ENCODE measurements at places on chromosomes 2 and 18. TPM values are rescaled to one million over a fixed set of nuclear protein-coding genes. Genes with fewer than 3 reads are reported as not detected.

The ZNF397 gene
- total RNA-seq: 19.6 TPM

DNA sequence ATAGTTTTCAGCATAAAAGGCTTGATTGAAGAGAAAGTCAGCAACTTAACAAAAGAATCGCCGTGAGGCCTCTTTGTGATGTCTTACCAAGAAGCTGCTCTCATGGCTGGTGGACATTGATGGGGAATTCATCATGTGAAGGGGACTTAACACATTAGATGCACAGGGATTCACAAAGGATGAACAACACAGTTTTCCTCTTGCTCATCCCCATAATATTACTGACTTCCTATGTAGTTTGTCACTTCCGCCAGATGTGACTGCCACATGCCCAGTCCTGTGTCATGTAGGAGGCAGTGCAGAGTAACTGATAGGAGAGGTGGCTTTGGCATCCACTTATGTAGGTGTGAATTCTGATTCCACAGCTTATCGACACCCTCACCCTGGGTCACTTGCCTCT lies 232.6 kb upstream of the LYPD1 start:
- H3K4me3 ChIP-seq: no peak overlapping the region
- no peaks in the 10 kb centered on the region for H3K4me1 ChIP-seq
- no peak overlapping the region for H3K27ac ChIP-seq
- no peaks in the 10 kb centered on the region for H3K27me3 ChIP-seq

- no peak overlapping the region for H3K4me3 ChIP-seq
- H3K27ac ChIP-seq: no peak overlapping the region
- no peaks in the 10 kb centered on the region for H3K27me3 ChIP-seq
- DNase-seq: no peak
- H3K4me1 ChIP-seq: no peaks in the 10 kb centered on the region
Measured at GRCh38 chr2:39300044-39300978, 56.5 kb upstream of the CDKL4 start.

The CYBRD1 gene
- total RNA-seq: 0.86 TPM

DNA sequence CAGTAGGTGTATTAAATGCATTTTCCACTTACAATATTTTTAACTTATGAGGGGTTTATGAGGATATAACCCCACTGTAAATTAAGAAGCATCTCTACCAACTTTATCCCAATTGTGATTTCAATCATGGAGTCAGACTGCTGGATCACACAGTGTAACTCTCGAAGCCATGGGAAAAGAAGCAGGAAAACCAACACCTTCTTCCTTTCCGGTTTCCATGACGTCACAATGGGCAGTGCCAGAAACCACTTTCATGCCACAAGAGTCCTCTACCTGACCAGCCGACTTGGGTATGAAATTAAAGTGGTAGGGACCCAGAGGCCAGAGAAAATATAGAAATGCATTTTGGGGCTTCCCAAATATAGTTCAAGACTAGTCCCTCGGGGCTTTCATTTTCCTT lies 4.2 kb downstream of the RNF152 start:
- peaks cover 8% of the 10 kb centered on the region for H3K4me1 ChIP-seq
- no peaks in the 10 kb centered on the region for H3K36me3 ChIP-seq
- no peak for DNase-seq
- no peak overlapping the region for H3K27ac ChIP-seq
- peaks cover 15% of the 10 kb centered on the region for H3K27me3 ChIP-seq
- no peak overlapping the region for H3K4me3 ChIP-seq

DNA sequence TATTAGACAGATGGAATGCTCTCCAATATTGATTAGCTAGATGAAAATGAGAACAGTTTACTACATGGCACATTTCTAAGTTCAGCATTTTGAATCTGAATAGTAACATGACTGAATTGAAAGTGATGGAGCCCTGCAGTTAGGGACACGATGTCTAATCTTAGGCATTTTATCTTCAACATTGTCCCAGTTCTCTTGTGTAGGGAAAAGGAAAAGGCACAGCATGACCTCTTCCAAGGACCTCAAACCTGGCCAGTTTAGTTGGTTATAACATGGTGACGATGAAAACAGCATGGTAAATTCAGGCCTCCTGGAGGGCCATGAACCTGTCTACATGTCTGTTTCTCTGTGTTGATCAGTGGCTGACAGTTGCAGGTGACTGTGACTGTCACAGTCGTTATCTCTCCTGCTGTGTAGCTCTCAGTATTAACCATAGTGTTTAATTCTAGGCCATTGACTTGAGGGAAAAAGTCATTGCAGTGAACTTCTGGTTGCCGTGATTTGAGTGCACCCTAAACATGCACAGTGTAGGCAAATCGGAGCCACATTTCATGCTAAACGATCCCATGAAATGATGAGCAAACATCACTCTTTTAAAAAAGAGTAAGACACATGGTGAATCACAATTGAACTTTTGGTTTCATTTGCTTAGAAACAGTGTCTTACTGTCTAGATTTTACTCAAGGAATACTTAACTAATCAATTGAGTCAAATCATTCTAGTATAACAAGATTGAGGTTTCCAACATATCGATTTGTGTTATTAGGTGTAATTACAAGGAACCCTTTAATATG lies 129.7 kb downstream of the PHLPP1 start:
- peak overlapping the region; percentile 45 for H3K4me3 ChIP-seq
- H3K36me3 ChIP-seq: peaks cover 4% of the 10 kb centered on the region
- peak; percentile 69 for DNase-seq

DNA sequence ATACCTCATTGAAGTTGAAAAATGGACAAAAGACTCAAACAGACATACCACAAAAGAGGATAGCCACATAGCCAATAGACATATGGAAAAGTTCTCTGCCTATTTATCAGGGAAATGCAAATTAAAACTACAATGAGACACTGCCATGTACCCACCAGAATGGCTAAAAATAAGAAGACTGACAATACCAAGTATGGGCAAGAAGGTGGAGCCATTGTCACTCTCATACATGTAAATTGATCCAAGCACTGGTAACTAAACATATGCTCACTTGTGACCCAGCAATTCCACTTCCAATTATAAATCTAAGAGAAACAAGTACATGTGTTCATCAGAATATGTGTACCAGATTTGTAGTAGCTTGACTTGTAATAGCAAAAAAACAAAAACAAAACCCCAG lies 4.6 kb downstream of the LOXHD1 start:
- peaks cover 2% of the 10 kb centered on the region for H3K27me3 ChIP-seq
- DNase-seq: no peak
- H3K27ac ChIP-seq: no peak overlapping the region
- H3K36me3 ChIP-seq: no peaks in the 10 kb centered on the region
- H3K4me3 ChIP-seq: no peak overlapping the region

DNA sequence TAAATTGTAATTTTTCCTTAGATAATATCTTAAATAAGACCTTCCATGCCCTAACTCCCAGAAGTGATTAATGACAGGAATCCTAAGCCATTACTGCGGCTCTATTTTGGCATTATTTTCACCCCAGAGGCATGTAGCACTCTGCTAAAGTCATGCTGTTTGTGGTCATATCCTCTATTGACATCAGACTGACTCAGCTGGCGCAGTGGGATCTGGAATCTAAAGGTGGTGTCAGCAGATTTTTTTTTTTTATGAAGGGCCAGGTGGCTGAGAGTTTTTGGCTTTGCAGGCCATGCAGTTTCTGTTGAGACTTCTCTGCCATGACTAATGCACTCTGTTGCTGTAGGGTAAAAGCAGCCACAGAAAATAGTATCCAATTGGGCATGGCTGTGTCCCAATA lies 64.1 kb upstream of the ACVR1C start:
- no peaks in the 10 kb centered on the region for H3K27me3 ChIP-seq
- DNase-seq: no peak
- no peaks in the 10 kb centered on the region for H3K4me1 ChIP-seq

DNA sequence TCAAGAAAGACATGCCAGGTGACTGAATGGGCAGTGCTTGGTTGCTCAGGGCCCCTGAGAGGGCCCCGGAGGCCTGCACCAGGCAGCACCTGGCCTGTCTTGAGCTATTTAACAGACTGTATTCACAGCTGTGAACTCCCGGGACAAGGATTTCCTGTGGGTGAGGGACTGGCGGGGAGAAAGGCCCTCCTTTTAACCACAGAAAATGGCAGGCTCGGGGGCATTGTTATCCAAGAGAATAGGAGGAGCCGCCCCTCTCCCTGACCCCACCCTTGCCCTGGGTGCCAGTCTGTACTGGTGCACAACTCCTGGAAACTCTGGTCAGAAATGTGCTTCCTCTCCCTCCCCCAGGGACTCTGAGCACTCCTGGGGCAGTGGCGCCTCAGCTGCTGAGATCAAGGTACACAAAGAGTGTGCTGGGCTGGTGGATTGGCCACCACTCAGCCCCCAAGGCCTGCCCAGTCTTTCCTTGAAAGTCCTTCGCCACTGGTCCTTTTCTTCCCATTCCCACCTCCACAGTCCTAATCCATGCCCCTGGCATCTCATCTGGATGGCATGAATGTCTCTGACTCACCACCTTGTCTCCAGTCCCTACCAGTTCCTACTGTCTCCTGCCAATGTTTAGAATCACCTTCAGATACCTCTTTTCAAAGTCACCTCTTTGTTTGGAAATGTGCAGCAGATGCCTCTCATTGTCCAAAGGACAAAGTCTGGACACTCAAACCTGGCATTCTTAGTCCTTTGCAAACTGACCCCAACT lies 19.6 kb upstream of the EPAS1 start:
- no peak for DNase-seq
- no peaks in the 10 kb centered on the region for H3K4me1 ChIP-seq
- H3K36me3 ChIP-seq: no peaks in the 10 kb centered on the region

DNA sequence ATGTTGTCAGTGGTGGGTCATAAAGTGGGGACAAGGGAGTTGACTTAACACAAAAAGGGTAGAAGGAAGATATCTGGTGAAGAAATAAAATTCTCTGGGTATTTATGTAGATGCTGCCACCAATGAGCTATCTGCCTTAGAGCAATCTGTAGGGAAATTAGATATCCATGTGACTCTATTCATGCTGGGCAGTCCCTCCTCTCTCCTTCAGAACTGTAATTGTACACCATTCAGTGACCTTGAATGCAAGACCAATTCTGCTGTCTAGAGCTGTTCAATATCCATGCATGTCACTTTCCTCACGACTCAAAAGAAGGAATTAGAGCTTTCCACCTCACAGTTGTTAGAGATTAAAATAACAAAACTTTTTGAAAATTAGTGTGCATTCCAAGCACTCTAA lies 28.6 kb upstream of the TDRD15 start:
- H3K27ac ChIP-seq: no peak overlapping the region
- H3K36me3 ChIP-seq: no peaks in the 10 kb centered on the region
- H3K4me3 ChIP-seq: no peak overlapping the region
- no peaks in the 10 kb centered on the region for H3K27me3 ChIP-seq
- no peaks in the 10 kb centered on the region for H3K4me1 ChIP-seq
- no peak for DNase-seq

The C2orf78 gene
- total RNA-seq: not detected

GRCh38 chr2:1954061-1954460 lies 209.7 kb upstream of the PXDN start:
- no peaks in the 10 kb centered on the region for H3K4me1 ChIP-seq
- H3K36me3 ChIP-seq: no peaks in the 10 kb centered on the region
- H3K4me3 ChIP-seq: no peak overlapping the region

DNA sequence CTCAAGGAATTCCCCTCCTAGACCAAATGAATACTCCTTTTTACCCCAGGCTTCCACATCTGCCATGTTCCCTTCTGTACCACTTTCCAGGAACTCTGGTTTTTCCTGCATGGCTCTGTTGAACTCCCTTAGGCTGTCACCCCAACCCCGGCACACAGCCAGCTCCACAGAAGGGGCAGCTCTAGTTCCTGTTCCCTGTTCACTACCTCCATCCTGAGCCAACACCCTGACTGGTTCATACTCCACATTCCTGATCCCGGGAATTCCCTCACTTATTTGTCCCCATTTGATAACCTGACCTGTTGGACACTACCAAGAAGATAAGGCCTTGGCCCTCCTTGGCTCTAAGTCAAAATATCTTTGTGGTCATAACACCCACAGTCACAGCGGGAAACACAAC lies 280.9 kb upstream of the RAB6C start:
- no peak overlapping the region for H3K27ac ChIP-seq
- no peak for DNase-seq
- peaks cover 1% of the 10 kb centered on the region for H3K27me3 ChIP-seq
- no peak overlapping the region for H3K4me3 ChIP-seq

The CABYR gene
- total RNA-seq: 1.4 TPM

The BOLA3 gene
- total RNA-seq: 99.8 TPM

The SERPINB12 gene
- not detected for total RNA-seq

The HOXD9 gene
- total RNA-seq: not detected

GRCh38 chr2:26061539-26061938 lies 27.7 kb downstream of the RAB10 start:
- H3K4me3 ChIP-seq: no peak overlapping the region
- H3K36me3 ChIP-seq: peaks cover 7% of the 10 kb centered on the region
- H3K27me3 ChIP-seq: no peaks in the 10 kb centered on the region

DNA sequence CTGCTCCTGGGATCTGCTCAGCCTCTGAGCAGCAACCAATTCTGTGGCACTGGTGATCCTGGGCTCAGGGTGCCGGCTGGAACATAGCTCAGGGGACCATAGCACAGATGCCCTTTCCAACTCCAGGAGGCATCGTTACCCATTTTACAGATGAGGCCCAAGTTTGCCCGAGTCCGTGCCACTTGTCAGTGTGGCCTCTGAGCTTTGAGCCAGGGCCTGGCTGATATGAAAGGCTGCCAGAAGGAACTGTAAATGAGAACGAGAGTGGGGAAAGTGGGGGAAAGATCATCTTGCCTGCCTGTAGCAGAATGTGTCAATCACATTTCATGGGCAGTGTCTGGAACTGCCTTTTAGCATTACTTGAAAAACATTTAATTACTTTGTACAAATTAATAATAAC lies 23.3 kb upstream of the FOSL2 start:
- H3K27me3 ChIP-seq: no peaks in the 10 kb centered on the region
- no peaks in the 10 kb centered on the region for H3K36me3 ChIP-seq
- no peak for DNase-seq
- peaks cover 36% of the 10 kb centered on the region for H3K4me1 ChIP-seq
- H3K4me3 ChIP-seq: no peak overlapping the region

- no peak for DNase-seq
- no peaks in the 10 kb centered on the region for H3K4me1 ChIP-seq
- H3K36me3 ChIP-seq: no peaks in the 10 kb centered on the region
Measured at GRCh38 chr18:55280503-55280902, 307.5 kb downstream of the TCF4 start.

The SMPD4 gene
- total RNA-seq: 65.8 TPM

DNA sequence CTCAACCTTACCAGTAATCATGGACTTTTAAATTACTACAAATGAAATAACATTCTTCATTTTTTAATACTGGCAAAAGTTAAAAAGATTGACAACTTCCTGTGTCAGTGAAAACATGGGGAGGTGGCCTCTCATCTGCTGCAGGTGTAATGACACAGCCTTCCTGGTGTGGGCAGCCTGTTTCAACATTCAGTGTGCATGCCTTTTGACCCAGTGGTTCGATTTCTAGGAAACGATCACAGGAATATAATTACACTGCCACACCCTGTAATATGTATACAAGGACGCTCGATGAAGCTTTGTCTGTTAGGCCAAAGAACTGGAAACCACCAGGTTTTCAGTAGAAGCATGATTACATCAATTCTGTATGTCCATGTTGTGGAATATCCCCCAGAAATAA lies 68.7 kb downstream of the MTHFD2 start:
- DNase-seq: peak; percentile 78
- H3K4me1 ChIP-seq: peaks cover 9% of the 10 kb centered on the region
- H3K27ac ChIP-seq: peak overlapping the region; percentile 52
- peak overlapping the region; percentile 17 for H3K4me3 ChIP-seq

The CYP26B1 gene
- not detected for total RNA-seq
